Stimulated activated CD8-positive, alpha-beta memory T cell treated with anti-CD3 and anti-CD28 coated beads, Interleukin-7, amount 100 ng/mL, for 4 hours (primary cell): ENCODE measurements at places on chromosomes 6 and 20.

DNA sequence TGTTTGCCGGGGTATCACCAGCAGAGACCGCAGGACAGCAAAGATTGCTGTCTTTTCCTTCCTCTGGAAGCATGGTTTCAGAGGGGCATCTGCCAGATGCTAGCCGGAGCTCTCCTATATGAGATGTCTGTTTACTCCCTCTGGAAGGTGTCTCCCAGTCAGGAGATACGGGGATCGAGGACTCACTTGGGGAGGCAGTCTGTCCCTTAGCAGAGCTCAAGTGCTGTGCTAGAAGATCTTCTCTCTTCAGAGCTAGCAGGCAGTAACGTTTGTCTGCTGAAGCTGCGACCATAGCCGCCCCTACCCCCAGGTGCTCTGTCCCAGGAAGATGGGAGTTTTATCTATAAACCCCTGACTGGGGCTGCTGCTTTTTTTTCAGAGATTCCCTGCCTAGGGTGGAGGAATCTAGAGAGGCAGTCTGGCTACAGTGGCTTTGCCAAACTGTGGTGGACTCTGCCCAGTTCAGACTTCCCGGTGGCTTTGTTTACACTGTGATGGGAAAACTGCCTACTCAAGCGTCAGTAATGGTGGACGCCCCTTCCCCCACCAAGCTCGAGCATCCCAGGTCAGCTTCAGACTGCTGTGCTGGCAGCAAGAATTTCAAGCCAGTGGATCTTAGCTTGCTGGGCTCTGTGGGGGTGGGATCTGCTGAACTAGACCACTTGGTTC, 133.0 kb upstream of the FLRT3 start:
- DNase-seq = no peak

DNA sequence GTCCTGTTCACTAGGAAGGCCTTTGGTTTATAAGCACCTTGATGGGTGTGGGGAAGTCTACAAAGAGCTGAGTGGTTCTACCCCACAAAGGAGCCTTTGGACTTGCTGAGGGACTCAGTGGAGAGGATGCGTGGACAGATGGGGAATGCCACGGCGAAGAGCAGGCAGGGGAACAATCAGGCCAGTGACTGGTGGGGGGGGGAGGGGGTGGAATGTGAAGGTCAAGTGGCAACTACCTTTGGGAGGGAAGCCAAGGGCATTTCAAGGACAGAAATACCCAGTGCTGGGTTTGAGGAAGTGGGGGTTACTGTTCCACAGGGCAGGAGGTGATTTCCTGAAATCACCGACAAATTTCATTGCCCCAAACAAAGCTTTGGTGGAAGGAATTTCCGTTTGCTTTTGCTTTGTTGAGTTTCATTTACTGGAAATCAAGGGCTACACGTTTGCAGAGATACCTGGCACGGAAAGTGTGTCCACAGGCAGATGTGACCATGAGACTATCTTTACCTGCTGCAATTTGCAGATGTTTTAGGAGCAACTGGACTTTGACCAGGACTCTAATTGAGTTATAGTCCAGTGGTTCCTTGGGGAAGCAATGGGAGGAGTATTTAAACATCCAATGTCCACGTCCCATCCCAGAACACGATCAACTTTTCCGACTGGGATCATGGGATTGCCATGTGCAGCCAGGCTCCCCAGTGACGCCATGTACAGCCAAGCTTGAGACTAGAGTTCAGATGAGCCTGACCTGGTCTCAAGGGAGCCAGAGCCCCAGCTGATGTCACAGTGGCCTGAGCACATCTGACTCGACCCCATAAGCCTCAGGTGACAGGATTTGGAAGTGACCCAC, 8.0 kb downstream of the CST3 start:
- DNase-seq = no peak

DNA sequence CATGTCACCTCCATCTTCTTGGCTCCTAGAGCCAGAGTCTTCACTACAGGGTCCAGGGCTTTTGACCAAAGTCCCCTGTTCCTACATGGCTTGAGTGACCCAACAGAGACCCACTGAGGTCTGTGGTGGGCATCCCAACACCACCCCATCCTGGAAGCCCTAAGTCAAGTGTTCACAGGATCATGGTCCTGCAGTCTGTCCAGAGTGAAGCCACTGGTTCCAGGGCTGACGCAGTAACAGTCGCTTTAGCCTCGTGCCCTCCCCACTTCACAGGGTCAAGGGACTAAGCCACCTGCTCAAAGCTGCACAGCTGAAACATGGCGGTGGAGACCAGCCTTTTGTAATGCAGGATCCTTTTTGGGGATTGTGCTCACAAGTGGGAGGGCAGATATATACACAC, 133.9 kb downstream of the JPH2 start:
- DNase-seq = no peak

GRCh38 chr6:17527076-17527475, 73.0 kb upstream of the FAM8A1 start:
- no peak for DNase-seq

DNA sequence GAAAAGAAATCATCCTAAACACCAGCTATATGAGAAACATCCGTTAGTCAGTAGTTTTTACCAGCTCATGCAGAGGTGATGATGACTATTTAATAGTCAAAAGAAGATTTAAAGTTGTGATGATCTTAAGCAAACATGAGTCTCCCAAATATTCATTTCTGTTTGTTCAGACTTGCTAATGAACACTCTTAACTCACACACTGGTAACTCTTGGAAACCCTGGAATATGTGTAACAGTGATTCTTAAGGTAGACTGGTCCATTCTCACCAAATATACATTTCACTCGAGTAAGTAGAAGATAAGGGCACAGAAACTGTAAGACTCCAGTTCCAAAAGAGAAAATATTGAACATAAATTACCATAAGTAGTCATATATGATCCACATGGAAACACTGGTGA, 29.1 kb downstream of the RSPO3 start:
- DNase-seq = no peak

GRCh38 chr6:107656883-107657282, 167.0 kb downstream of the SOBP start:
- no peak for DNase-seq

GRCh38 chr6:143528164-143528811, 16.8 kb upstream of the FUCA2 start:
- no peak for DNase-seq

- no peak for DNase-seq
Observed at GRCh38 chr6:79421707-79422484, 115.3 kb downstream of the LCA5 start.

DNA sequence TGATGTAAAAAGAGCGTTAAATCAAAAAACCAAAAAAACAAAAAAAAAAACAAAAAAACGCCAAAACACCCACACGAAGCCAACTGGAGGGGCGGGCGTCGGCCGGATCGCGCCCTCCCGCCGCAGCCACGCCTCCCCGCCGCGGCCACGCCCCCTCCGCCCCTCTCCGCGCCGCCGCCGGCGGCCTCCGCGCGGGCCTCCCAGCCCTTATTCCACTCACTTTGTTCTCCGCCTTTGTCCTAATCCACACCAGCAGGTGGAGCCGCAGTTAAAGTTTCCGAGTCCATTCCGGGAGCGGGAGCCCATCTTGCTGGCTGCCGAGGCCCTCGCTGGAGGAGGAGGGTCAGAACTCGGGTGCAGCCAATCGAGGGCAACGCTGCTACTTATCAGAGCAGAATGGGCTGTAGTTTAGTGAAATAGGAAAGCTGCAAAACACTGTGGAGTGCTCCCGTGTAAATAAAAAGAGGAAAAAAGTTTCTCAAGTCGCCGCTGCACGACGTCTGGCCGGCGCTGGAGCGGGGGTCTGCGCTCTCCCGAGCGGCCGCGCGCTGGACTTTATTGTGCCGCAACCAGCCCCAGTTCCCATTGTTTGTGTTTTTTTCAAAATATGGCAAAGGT, at the start of gene ASF1A:
Gene ASF1A, plus strand, starts transcription at position 346 of the 618 bp plus-strand sequence. Its CDS starts 262 bp downstream, at position 608.
- peak; percentile 92 for DNase-seq

GRCh38 chr20:45340951-45341350, 7.3 kb downstream of the SDC4 start:
- no peak for DNase-seq

DNA sequence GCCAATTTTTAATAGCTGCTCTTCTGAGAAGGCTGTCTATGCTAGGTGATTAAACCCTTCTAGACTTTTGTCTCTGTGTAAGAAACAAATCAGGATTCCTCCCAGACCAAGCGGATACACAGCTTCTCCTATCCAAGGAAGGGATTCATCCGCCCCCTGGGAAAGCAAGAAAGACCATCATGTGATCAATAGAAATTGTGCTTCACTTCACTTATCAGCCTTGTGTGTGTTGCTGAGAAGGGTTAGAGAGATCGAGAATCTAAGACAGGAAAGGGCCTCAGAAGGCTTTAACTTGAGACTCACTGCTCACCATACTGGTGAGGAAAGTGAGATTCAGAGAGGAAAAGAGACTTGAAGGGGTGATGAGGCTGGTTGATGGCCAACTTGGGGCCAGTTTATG, 1.5 kb downstream of the ABCC10 start:
- DNase-seq = no peak

DNA sequence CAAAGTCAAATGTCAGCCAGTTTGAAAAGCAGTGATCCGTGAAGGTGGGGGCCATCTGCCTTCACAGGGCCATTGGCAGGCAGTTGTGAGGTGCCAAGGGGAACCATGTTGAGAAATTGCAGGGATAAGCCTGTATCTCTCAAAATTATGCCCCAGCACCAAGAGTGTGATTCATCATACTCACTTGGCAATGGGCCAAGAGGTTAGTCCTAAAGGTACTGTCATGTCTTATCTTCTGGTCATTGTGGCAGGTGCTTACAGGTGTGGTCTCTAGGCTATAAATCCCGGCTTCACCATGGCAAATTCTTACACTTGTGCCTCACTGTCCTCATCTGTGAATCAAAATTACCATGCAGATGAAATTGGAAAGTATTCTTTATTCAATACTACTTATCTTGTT, 150.7 kb upstream of the LAMP5 start:
- no peak for DNase-seq

- no peak for DNase-seq
Observed at GRCh38 chr6:22570185-22570551, 802 bp downstream of the HDGFL1 start.

DNA sequence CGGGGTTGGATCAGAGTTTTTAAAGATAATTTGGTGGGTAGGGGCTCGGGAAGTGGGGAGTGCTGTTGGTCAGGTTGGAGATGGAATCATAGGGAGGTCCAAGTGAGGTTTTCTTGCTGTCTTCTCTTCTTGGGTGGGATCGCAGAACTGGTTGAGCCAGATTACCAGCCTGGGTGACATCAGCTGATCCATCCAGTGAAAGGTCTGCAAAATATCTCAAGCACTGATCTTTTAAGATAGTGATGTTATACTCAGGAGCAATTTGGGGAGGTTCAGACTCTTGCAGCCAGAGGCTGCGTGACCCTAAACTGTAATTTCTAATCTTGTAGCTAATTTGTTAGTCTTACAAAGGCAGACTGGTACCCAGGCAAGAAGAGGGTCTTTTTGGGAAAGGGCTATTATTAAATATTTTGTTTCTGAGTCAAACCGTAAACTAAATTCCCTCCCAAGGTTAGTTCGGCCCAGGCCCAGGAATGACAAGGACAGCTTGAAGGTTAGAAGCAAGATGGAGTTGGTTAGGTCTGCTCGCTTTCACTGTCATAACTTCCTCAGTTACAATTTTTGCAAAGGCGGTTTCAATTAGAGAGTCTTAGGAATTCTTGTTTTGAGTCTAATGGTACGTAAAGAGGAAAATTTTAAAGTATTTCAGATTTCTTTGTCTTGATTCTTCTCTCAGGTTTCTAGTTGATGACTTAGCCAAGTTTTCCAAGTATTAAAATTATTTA, 53.1 kb downstream of the SCAF8 start:
- DNase-seq = no peak

DNA sequence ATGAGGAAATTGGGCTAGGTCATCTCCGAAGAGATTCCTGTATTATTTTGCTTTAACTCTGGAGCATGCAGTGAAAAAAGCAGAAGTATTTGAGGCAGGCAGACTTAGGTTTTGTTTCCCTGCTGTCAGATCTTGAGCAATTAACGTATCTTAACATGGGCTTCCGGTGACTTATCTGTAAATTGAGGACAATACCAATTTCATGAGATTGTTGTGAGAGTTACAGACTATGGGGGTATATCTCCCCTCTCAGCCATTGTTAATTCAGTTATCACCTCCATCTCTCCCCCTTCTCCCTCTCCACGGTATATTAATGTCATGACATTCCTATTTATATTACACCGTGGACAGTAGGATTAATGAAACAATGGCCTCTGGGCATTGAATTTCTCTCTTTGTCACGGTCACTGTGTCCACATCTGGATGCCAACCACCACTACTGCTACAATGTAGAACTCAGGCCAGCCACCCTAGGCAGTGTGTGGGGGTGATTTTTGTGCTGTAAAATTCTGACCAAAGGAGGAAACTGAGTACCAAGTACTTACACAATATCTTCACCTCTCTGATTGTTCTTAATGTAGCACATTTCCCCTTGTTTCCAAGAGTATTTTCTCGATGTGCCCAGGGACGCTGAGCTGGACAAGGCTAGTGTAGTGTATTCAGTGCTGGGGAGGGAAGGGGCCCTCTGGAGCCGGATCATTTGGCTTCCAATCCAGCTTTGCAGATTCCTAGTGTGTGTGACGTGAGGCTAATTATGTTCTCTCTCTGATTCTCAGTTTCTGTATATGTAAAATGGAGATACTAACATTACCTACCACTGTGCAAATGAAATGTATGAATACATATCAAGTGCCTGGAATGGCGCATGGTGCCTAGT, 77.2 kb downstream of the GCNT2 start:
- DNase-seq = no peak

DNA sequence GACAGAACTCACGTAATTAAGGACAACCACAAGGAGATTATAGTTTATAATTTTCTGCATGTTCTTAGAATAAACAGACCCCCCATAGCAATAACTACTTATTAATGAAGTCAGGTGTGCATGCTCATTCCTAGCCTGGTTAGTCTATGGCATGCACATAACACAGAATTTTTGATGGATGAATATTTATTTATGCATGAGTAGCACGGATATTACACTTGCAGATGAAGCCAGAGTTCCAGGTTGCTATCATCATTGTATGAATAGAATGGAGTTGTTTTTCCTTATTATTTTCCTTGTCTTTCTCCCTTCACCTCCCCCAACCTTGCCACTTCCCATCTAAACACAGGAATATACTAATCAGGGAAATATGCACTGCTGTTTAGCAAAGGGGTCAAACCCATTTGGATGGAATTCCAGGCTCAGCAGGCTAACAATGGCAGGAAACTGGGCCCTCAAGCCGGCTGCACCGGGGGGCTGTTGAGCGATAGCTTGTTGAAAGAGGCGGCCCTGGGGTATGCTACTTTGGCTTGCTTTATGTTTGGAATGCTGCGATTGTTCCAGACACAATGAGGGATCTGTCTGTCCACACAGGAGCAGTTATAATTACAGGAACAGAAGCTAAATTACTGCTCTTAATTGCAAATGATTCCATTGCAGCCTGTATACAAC, 112.6 kb downstream of the TMEM170B start:
- no peak for DNase-seq

DNA sequence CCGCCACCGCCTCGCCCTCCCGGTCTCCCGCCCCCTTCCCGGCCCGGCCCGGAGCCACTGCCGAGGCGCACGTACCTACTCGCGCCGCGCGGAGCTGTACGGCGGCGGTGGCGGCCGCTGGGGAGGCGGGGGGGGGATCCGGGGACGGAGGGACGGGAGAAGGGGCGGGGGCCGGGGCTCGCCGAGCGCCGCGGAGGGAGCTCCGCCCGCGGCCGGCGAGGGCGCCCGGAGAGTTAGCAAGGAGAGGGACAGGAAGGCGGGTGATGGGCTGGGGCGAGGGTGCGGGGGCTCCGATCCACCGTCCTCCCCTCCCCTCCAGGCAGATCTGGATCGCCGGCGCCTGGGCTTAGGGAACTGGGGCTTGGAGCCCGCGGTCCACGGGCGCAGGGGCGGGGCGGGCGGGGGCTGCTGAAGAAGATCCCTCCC, 548 bp upstream of the TMEM74B start:
- DNase-seq = no peak
